H4 (cell line): ENCODE measurements at places on chromosomes 3 and 15.

DNA sequence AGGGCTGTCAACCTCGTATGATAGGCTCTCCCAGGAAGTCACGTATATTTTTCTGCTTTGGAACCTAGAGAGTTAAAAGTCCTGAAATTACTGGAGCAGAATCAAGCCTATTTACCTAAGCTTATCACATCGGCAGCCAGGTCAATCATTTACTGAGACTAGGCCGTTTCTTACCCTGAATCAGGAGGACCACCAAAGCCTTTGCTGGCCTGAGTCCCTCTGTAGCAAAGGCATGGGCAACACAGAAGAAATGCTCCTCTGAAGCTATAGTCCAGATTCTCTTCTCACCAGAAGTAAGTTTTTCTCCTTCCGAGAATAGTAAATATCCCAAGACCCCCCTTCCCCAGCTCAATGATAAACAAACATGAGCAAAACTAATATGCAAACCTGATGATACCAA, 125.9 kb upstream of the PHLDB2 start:
- no peak for DNase-seq

DNA sequence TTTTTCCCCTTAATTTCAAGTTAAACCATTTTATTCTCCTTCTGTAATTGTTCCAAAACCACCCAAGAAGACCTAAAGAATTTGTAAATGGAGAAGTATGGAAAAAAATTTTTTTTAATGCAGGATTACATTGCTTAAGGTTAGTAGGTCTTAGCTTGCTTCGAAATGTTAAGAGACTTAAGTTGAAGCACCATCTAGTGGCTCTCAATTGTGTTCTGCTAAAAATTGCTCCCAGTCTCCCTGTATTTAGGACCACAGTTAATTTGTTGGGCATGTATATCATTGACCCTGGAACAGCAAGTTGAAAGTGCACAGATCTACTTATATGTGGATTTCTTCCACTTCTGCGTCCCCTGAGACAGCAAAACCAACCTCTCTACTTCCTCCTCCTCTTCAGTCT, 32.4 kb downstream of the CD200R1L start:
- DNase-seq: peak; percentile 51

DNA sequence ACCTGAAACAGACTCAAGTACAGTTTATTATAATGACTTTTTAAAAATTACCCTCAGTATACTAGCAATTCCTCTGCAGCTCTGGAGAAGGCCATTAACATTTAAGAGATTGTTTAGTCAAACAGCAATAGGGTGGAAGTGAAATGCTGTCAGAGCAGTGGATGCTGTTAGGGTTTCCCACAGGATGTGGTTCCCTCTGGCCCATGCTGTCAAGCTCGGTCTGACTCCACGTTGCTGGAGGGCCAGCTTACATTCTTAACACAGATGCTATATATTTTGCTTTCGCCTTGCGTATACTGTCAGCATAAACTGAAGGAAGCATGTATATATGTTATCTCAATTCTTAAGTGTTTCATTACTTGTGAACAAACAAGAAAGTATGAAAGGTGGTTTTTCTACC, 231.1 kb upstream of the COL8A1 start:
- DNase-seq: peak; percentile 9

DNA sequence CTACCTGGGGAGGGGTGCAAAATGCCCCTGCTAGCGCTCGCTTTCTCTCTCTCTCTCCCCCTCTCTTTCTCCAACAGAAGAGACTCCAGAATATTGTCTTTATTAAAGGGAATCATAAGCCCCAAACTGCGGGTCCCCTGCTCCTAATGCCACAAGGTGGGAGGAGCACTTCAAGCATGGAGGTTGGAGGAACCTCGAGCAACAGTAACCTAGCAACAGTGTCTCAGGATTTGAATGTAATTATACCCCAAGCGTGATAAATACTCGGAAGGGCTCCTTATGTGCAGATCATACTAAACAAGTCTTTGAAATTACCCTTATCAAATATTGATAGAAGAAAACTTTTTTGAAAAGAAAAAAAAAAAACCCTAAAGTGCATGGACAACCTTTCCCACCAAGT, 582.2 kb upstream of the PPP2R3A start:
- DNase-seq: no peak

- no peak for DNase-seq
Observed at GRCh38 chr3:13332158-13332557, 88.0 kb downstream of the NUP210 start.

DNA sequence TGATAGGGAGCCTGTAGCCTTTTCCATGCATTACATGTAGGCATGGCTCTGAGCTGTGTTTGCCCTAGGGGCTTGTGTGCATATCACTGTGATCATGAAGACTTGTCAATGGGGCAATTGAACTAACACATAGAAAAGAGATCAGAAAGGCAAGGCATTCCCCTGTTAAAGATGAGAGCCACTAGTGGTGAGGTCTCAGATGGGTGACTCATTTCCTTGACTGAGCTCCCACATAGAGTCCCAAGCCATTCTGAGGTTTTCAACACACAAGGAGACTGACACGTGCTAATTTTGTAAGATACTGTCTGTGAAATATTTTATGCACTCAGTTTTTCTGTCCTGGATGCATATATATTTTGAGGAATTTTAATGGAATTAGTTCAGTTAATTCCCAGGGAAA, 53.8 kb downstream of the SAMMSON start:
- DNase-seq: peak; percentile 6

GRCh38 chr3:71901645-71902044, 116.7 kb upstream of the PROK2 start:
- no peak for DNase-seq

DNA sequence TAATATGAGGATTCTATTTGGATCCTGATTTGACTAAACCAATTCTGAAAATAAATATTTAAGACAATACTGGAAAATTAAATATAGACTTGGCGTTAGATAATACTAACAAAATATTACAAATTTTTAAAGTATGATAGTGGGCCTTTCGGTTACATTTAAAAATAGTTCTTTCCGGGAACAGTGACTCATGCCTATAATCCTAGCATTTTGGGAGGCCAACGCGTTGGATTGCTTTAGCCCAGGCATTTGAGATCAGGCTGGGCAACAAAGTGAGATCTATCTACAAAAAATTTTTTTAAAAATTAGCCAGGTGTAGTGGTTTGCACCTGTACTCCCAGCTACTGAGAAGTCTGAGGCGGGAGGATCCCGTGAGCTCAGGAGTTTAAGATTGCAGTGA, 30.3 kb upstream of the GADL1 start:
- DNase-seq: no peak
